ENCODE measurements at places on chromosomes 7 and 10.

DNA sequence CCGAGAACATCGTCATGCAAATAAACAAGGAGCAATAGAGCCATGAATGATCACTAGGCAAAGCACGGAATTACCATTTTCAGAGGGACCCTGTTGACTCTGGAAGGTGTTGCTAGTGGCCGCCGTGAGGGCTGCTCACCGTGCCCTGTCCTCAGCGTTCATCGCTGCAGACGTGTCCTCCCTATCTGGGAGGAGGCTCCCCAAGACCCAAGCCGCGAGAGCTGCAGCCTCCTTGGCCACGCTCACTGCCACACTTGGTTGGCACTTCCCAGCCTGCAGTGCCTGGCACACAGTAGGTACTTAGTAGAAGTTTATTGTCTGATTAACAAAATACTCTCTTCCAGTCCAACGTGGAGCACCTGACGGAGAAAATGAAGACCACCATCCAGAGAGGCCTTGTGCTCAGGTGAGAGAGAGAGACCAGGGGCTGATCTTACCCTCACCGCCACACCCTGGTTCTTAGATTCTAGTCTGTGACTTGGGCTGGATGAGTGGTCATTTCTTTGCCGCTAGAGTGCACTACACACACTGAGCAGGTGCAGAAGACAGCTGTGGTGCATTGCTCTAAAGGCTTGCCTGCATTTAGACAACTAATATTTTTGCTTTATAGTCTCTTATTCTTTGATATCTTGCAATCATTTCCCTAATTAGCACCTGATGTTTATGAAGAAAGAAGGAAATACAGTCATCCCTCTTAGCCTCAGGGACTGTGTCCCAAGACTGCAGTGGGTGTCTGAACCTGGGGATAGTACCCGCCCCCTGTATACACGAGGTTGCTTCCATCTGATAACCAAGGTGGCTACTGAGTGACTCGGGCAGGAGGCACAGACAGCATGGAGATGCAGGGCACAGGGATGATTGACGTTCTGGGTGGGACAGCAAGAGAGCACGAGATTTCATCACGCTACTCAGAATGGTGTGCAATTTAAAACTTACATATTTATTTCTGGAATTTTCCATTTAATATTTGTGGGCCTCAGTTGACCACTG lies 40.3 kb downstream of the PITRM1 start:
- no peak for DNase-seq

DNA sequence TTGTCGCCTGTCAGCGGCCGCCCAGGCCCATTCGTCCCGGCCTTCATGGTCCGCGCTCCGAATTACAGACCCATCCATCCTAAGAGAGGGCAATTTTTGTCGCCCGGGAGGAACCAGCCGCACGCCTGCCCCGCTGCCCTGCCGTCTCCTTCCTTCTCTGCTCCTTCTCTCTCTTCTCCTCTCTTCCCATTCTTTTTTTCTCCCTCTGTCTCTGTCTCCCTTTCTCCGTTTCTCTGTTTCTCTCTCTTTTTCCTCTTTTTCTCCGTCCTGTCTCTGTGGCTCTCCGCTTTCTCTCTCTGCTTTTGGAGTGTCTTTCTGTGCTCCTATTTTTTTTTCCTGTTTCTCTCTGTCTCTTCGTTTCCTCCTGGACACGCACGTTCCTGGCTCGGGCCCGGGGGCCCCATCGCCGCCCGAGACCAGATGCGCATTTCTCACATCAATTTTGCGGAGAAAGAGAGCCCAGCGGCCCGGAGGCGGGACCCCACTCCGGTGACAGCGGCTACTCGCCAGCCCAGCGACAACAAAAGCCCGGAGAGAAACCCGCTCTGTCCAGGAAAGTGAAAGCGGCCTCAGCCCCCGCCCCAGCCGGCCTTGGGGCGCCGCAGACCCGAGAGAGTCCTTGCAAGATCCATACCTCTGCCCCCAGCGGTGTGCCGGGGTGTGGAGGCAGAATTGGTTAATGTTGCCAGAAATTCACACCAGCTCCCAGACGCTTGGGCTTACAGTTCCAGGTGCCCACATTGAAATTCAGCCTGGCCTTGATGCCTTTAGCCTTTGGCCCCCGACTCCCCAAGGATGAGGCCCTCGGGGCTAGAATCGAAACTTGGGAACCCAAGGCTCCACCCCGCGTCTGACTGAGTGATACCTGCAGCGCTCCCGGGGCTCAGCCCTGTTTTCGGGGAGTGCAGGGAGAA lies 4.1 kb downstream of the LBX1 start:
- no peak for DNase-seq

- no peak for DNase-seq
Observed at GRCh38 chr7:7672545-7673239, 32.1 kb downstream of the UMAD1 start.

GRCh38 chr7:150756166-150756565 lies 18.9 kb downstream of the GIMAP5 start:
- DNase-seq, result no peak

- DNase-seq, result no peak
Observed at GRCh38 chr7:2230226-2230625, 2.5 kb downstream of the MAD1L1 start.

DNA sequence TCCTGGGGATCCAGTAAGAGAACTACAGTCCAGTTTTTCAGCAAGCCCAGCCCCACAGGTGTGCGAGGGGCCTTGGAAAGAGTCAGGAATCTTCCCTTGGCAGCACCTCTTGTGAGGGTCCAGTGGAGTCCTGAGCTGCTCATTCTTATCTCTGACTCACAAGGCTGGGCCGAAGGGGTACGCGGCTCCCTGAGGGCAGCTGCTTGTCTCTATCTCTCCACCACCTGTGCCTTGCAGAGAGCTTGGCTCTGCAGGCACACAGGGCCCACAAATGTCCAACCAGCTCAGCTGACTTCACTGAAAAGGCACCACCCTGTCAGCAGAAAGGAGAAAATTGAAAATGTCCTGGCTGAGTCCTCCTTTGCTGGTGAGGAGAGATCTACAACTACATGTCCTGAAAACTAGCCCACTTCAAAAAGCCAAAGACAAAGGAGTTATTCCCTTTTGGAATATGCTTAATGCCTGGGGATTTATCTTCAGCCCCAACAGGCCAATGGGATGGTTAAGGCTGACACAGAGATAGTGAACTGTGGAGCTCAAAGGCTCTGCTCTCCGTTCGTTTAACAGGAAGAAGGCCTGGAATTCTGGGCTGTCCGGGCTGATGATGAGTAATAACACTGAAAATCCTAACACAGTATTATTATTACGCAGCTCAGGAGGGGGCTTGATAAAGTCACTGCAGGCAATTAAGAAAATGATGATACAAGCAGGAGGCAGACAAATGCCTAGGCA lies 23.4 kb downstream of the UROS start:
- DNase-seq, result no peak

DNA sequence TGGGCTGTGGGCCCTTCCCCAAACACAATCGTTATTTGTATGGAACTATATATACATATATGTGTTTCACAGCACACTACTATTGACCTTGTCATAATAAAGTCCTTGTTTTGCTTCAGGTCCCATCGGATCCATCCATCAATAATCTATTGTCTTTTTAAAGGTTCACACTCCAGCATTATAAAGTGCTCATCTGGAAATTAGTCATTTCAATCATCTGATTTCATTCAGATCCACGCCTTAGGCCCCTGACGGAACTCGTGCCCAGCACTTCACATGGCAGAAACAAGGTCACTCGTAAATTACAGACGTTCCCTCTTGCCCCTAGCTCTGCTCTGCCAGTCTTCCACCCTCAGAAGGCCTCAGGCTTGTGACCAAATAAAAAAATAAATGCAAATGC lies 133.1 kb upstream of the PPP2R2D start:
- DNase-seq, result no peak

All from stimulated activated CD8-positive, alpha-beta memory T cell treated with anti-CD3 and anti-CD28 coated beads, Interleukin-7, amount 100 ng/mL, for 48 hours (primary cell).